ENCODE measurements at places on chromosomes 12 and 14.

GRCh38 chr14:89719366-89720075 is 235.0 kb downstream of the EFCAB11 start:
- DNase-seq: no peak

- peak; percentile 70 for DNase-seq
These were observed 53.1 kb downstream of the TGFB3 start for GRCh38 chr14:75928690-75929181.

- no peak for DNase-seq
These were observed 79.7 kb downstream of the PAPOLA start for GRCh38 chr14:96581902-96582301.

DNA sequence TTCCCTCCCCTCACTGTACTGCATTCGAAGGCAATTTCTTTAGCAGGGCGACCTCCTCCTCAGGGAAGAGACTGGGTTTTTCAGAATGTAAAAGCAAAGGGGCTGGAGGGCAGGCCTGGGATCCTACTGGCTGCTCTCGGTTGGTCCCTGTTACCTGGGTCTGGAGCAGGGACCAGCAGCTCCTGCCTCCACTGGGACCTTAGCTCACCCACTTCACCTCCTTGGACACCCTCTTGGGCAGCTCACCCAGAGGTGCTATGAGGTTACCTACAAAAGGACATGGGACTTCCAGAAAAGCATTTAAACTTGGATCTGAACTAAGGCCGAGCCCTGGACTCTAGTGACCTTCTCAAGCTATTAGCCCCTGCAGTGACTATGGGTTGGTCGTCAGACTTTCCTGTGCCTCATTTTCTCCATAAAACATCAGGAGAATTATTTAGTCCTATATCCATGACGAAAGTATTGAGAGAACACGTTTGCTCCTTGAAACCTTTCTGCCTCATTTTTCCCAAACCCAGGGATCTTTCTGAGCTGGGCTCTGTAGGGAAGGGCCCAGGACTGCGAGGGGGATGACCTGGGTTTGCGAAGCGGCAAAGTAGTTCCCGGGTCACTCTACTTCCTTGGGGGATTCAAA is 65.0 kb downstream of the FBXL14 start:
- no peak for DNase-seq

GRCh38 chr14:21346532-21347135 is 37.2 kb downstream of the SUPT16H start:
- DNase-seq: no peak

- DNase-seq: no peak
These were observed 918.0 kb downstream of the AACS start for GRCh38 chr12:125983094-125983783.

DNA sequence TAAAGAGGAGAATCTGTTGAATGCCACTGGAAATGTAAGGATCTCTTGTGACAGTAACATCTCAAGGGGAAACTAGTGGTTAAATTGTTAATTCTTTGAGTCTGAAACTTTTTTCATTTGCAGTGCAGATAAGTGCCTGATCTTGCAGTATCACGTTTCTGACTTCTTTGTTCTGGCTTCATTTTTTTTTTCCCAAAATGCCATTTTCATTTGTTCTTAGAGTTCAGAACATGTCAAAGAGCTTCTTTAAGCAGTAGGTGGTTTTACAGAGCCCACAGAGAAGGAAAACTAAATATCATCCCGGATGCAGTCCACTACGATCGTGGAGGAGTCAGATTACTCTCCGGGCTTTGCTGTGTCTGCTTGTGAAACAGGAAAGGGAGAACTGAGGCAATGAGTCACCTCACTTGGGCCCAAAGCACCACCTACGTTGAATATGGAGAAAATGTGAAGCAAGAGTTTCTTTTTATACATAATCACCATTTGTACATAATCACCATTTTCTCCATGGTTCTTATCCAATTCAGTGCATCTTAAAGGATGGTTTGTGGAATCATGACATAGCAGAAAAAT is 43.9 kb downstream of the HMGA2 start:
- no peak for DNase-seq

DNA sequence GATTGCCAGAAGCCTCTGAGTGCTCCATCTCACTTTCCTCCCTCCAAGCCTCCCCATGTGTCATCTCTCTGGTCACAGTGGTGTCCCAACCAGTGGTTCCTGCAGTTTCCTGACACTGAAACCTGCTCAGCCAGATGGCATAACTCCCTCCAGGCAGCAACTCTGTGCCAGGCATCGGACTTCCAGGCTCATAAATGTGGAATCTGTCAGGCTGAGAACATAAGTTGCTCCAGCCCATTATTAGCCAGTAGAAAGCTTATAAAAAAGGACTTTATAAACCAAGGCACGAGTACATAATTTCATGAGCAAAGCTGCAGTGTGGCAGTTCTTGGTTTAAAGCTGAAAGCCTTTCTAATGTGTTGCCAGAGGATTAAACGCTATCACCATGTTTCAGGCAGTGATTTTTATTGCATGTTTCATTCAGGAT is 194.3 kb downstream of the DACT1 start:
- DNase-seq: peak; percentile 32

- no peak for DNase-seq
These were observed 181.9 kb downstream of the NUAK1 start for GRCh38 chr12:105956662-105957457.

DNA sequence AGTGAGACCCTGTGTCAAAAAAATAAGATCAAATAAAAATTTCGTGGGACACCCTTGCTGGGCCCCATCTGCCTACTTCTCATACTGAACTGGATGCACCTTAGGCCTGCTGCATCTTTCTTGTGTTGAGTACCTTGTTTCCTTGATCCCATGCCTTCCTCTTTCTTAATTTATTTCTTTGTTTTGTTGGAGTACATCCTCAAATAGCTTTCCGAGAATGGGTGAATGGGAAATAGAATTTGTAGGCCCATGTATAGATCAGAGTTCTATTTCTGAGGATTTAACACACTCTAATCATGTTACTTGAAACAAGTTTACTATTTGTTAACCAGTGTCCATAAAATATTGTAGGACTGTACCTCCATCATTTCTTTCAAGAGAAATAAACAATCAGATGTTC is 23.6 kb downstream of the KCNMB4 start:
- DNase-seq: no peak

GRCh38 chr14:38000340-38000739 is 207.4 kb upstream of the SSTR1 start:
- DNase-seq: no peak

GRCh38 chr14:51293149-51293911 is 53.3 kb downstream of the TMX1 start:
- no peak for DNase-seq

GRCh38 chr12:107393043-107393717 is 292.4 kb upstream of the PWP1 start:
- DNase-seq: no peak

DNA sequence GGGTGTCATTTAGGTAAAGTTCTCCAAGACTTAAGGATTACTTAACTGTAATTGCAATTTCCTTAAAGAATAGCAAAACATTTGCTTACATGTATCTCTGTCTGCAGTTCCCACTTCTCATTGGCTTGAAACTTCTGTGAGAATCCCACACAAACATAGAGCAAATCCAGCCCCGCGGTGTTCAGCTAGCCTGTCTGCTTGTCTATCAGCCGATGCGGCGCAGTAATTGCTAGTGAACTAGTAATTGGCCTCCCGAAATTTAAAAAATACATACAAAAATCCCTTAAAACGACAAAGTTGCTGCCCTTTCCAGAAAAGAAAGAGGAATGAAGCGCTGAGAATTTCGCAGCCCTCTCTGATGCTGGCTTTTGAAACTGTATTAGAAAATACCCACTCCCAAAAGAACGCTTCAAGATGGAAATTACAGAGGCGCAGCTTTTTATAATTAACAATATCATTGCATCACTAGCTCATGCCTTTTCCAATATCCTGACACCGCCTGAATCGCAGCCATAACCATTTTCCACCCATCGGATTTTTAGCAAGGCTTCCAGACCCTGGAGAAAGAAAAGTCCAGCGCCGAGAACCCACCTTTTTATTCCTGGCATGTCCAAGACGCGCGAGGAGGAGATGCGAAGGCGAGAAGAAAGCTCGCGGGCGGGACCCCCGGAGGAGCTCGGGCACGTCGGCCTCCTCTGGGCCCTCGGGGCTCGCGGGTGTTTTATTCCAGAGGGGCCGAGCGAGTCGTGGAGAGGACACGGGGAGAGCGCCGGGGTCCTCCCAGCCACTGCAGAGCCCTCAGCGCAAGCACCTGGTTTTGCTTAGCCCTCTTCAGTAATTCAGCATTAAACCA is 646 bp downstream of the FBLN5 start:
- no peak for DNase-seq

DNA sequence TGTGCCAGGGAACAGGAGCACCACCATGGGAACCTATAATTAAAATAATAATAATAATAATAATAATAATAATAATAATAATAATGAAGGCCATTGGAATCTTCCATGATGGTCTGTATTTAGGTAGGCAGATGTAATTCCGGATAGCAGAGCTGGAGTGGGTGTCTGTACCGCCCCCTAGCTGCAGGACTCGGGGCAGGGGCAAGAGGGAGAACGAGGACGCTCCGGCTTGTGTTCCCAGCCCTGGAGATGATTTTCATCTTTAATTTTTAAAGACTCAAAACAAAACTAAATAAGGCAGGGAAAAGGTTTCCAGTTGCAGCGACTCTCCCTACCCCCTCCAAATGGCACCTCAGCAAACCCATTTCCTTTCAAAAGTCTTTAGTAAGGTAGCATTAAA is 501.1 kb downstream of the VRK1 start:
- peak; percentile 31 for DNase-seq

GRCh38 chr14:67263499-67264149 is 22.4 kb downstream of the PALS1 start:
- no peak for DNase-seq

DNA sequence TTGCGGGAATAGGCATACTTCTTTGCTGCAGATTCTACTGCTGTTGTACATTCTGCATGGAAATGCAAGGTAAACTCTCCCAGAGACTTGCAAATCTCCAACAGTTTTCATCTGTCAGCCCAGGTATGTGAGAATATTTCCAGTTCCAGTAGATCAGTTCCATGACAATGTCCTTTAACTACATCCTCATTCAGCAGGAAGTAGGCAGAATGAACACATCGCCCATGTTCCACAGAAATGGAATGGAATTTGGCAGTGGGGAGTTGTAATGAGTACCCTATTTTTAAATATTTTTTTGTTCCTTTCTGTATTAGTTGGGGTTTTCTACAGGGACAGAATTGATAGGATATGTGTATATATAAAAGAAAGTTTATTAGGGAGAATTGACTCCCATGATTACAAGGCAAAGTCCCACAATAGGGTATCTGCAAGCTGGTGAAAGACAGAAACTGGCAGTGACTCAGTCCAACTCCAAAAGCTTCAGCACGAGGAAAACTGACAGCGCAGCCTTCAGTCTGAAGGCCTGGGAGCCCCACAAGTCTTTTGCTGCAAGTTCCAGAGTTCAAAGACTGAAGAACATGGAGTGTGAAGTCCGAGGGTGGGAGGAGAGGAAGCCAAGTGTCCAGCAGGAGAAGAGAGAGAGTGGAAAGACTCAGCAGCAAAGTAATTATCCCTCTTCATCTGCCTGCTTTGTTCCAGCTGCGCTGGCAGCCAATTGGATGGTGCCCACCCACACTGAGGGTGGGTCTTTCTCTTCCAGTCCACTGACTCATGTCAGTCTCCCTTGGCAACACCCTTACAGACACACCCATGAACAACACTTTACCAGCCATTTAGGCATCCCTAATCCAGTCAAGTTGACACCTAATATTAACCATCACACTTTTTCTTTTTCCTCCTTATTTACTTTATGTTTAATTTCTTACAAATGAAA is 110.4 kb upstream of the SCAF11 start:
- DNase-seq: no peak

DNA sequence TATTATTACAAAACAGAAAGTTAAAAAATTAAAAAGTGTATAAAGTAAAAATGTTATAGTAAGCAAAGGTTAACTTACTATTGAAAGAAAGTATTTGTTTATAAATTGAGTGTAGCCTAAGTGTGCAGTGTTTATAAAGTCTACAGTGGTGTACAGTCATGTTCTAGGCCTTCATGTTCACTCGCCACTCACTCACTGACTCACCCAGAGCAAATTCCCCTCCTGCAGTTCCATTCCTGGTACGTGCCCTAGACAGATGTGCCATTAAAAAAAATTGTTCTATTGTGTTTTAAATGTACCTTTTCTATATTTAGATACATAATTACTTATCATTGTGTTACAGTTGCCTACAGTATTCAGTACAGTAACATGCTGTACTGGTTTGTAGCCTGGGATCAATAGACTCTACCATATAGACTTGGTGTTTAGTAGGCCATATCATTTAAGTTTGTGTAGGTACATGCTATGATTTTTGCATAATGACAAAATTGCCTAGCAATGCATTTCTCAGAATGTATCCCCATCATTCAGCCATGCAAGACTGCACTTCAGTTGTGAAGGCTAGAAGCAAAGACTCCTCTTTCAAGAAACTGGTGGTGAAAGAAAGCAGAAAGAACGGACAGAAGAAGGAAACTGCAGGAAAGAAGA is 100.6 kb downstream of the DACT1 start:
- no peak for DNase-seq

- no peak for DNase-seq
These were observed 24.3 kb downstream of the VCPKMT start for GRCh38 chr14:50092006-50092555.

DNA sequence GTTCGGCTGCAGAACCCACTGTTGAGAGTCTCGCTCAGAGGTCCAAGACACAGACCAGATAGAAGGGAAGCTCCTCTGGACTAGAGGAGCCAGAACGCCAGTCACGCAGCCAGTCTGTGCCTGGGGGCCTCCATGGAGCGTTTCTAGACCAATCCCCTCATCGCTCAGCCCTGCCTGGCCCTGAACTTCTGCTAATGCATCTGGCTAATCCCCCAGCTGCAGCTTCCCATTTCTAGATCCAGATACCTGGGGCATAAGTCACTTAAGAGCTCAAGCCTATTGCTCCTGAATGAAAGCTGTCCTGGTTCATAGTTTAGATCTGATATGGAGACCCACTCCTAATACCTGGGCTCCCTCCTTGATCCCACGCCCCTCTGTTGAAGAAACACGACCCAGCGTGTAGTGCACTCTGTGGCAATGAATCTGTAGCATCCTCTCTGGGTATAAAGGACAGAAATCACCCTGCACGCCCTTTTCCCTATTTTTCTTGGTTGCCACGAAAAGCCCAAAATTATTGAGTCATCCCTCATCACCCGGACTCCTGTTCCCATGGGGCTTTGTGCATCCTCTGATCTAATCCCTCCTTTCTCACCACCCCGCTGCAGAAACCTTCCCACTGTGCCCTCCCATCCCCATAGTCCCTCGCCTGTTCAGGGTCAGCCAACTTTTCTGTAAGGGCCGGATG is 341.6 kb upstream of the FKBP4 start:
- no peak for DNase-seq

DNA sequence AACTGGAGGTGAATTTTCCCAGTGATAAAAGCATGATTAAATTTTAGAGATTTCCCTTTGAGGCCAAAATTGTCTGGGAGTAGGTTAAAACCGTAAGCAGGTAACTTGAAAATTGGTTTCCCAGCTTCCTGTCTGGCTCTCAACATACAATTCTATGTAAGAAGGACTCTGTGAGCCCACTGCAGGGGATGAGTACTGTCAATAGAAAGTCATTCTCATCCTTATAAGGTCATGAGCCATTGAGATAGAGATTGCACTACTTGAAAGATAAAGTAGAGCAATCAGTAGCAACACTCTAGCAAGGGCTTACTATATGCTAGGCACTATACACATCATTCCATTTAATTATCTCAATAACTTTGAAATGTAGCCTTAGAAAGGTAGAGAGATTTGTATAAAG is 225.6 kb upstream of the HMGA2 start:
- DNase-seq: no peak

All from NCI-H2171 (cell line).